ENCODE measurements at places on chromosomes 2 and 18.

GRCh38 chr18:407626-408224 lies 92.8 kb downstream of the COLEC12 start:
- no peak for DNase-seq

- no peak for DNase-seq
These were observed 77.5 kb downstream of the KLF7 start for GRCh38 chr2:207088276-207088675.

DNA sequence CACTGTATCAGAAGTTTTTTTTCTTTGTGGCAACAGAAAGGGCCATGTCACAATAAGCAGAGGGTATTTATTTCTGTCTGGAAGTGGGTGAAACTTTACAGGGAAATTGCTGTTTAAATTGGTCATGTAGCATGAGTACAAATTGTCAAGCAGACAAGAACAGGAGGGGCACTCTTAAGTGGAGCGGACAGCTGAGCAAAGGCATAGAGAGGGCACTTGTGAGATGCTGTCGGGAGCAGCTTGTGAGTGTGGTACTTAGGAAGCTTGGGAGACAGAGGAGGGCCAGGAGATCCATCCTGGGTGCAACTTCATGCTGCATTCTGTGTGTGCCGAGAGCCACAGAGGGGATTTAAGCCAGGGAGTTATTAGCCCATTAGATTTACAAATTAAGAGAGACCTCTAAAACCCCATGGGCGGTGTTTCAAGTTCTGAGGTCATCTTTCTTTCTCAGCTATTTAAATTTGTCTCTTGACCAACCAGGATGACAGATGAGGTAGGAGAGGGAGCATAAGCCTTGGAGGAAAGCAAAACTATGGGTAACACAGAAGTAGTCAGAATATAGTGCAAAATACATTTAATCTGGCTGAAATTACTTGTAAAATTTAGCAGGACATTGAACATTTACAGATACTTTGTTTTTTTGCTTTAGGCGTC lies 30.4 kb downstream of the INPP4A start:
- DNase-seq, result no peak

DNA sequence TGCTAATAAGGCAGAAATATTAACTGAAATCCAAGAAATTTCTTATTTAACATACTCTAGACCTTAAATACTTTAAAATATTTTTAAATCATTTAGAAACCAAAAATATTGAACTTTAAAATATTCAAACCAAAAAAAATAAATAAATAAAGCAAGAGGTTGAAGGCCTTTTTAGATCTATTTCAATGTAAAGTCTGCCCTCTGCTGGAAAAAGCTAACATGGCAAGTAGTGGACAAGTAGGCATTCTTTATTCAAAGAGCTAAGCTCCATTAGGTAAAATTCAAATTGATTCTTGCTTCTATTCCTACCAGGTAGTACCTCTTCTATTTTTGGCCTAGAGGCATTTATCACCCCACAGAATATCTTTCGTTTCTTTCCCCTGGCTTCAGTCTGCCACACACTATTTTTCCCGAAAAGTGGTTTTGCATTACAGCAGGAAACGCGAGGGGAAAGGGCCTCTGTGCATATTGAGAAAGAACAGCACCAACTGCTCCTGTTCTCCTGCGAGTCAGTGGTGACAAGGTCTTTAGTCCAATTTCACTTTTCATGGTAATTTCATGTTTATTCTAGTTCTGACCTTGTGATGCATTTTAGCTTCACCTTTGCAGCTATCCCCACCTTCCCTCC lies 20.4 kb downstream of the IFIH1 start:
- peak; percentile 47 for DNase-seq

DNA sequence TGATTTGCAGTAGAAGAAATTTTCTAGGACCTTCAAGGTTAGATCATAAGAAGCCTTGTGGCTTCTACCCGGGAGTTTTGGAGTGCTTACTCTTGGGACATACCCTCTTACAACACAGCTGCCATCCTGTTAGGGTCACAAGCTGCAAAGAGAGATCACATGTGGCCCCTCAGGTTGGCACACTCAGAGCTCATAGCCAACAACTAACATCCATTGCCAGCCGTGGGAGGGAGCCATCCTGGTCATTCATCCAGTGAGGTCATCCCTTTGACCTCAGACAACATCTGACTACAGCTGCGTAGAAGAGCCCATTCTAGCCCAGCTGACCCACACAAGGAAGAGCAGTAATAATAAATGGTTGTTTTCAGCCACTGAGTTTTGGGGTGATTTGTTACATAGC lies 76.9 kb upstream of the NABP1 start:
- no peak for DNase-seq

- DNase-seq, result no peak
These were observed 58.2 kb downstream of the SERPINB8 start for GRCh38 chr18:64027931-64028695.

- DNase-seq, result no peak
These were observed 488.6 kb upstream of the SMIM21 start for GRCh38 chr18:75915941-75916623.

DNA sequence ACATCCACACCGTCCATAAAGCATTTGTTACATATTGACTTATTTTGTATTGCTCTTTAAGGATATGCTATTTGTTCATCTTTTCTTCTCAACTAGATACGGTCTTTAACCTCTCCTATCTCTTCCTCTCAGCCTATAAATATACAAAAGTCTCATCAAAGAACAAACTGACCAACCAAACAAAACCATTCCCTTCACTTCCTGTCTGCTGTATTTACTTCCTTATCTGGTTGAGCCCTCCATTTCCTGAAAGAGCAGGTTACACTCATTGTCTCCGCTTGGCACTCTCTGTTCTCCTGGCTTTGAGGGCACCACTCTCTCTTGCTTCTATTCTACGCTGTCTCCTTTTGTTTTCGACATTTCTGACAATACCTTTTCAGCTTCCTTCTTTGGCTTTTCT lies 431.9 kb upstream of the TCF4 start:
- no peak for DNase-seq

- DNase-seq, result no peak
These were observed 11.7 kb downstream of the LIMS2 start for GRCh38 chr2:127663566-127664064.

DNA sequence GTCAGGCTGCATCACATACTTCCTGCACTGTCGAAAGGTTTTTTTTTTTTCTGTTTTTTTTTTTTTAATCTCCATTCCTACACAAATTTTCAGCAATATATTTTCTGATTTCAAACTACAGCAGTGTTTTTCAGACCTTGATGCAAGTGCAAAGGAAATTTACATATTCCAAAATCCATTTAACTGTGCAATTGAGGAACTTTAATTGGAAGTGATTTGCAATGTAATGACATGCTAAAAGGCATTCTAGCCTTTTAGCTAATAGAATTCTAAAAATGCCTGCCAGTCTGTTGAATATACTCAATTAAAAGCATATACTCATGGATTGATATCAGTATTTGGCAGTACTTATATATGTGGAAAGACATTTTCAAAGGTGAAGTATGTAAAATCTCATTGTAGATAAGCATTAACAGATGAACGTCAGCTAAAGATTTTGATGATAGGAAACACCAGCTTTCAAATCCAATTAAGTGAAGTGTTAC lies 210.5 kb downstream of the OTX1 start:
- no peak for DNase-seq

DNA sequence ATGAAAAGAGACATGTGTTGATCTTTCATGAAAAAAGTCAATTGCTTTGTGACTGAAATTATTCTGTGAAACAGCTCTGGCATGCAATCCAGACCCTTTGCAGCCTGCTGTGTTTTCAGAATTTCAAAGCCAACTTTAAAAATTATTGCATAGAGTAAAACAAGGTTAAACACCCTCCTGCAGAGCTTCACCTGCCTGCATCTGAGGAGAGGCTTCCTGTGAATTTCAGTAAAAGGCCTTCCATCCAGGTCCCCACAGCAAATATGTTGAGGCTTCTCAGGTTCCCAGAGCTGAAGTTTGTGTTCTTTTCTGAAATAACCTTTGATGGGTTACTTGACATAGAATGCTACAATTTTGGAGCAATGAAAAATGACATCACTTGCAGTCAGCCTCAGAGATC lies 4.1 kb downstream of the XIRP2 start:
- DNase-seq, result no peak

GRCh38 chr2:74743039-74743438 lies 89.0 kb downstream of the SEMA4F start:
- DNase-seq, result no peak

DNA sequence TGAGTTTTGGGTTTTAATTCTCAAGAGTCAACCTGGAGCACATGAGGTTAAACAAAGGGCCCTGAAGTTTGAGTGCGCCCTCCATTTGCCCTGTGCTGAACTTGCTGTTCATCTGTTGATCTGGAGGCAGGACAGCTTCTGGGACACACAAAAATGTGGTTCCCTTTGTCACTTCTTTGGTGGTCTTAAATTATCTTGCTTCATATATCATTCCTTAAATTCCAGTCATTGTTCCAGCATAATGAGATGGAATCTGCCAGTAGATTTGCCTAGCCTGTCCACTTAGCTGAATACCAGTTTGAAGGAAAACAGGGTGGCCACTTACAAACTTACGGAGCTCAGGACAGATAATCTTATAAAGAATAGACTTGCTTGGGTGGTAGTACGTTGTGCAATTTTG lies 916 bp downstream of the CETN1 start:
- DNase-seq, result no peak

DNA sequence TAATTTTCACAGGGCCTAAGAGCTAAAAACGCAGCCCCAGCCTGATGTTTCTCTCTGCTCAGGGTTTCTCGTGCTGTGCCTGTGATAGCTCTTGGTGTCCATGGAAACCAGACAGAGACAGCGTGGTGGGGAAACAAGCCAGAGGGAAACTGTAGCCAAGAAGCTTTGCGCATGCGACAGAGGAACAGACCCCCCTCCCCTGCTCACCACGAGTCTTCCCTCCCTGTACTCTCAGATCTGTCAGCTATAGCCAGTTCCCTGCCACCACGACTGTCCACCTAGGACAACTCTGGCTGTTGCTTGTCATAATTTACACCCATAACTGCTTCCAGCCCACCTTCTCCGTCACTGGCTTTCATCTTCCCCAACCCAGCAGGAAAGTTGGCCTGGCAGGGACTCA lies 13.2 kb upstream of the DNAJC27 start:
- peak; percentile 30 for DNase-seq

- no peak for DNase-seq
These were observed 8.4 kb upstream of the SATB2 start for GRCh38 chr2:199465988-199466691.

- no peak for DNase-seq
These were observed 24.6 kb upstream of the TNFRSF11A start for GRCh38 chr18:62300359-62300963.

- no peak for DNase-seq
These were observed 244.7 kb upstream of the FOSL2 start for GRCh38 chr2:28148000-28148399.

- DNase-seq, result peak; percentile 87
These were observed 20.0 kb upstream of the CAVIN2 start for GRCh38 chr2:191866675-191867506.

DNA sequence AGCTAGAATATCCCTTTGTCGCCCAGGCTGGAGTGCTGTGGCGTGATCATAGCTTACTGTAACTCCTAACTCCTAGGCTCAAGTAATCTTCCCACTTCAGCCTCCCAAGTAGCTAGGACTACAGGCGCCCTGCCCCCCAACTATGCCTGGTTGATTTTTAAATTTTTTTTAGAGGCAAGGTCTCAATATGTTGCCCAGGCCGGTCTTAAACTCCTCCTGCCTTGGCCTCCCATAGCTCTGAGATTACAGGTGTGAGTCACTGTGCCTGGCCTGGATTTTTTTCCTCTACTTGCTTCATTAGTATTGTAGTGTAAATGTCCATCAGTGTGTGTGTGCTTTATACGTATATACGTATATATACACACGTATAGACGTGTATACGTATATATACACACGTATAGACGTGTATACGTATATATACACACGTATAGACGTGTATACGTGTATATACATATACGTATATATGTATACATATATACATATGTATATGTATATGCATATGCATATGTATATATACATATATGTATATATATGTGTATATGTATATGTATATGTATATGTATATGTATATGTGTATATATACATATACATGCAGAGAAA lies 124.4 kb downstream of the DIS3L2 start:
- DNase-seq, result no peak

DNA sequence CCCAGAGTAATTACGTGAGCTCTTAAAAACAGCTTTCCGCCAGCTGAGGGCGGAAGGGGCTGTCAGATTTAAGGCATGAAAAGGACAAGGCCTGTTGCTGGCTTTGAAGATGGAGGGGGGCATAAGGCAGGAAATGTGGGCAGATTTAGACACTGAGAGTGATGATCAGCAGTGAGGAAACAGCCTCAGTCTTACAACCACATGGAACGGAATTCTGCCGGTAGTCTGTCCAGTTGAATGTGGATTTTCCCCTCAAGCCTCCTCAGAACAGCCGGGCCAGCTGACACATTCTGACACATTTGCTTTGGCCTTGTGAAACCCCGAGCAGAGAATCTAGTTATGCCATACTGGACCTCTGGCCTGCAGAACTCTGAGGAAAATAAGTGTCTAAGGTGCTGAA lies 16.6 kb downstream of the POLE4 start:
- DNase-seq, result no peak

DNA sequence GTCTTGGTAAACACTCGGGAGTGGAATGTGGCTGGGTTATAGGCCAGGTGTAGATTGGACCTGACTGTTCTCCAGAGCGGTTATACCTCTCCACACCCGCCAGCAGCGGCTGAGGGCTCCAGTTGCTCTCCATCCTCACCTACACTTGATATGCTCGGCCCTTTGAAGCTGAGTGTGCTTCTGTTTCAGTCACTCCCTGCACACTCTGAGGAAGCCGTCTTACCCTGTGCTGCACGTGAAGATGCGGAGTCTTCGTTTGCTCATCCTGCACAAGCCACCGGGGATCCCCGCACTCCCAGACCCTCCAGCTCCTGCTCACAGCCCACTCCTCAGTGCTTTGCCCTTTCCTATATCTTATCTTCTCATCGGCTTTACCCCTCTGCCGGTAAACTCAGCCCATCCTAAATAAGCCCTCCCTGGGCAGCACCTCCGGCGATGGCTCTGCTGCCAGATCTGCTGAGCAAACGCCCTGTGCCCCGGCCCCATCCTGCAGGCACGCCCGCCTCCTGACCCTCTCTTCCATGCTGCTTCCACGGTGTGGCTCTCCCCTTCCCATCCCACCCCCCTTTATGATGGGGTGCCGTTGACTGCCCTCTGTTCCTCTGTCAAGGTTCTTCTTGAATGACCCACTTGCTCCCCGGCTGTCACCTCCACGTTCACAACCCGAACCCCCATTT lies 47.3 kb upstream of the ODC1 start:
- DNase-seq, result no peak

GRCh38 chr2:71327916-71328315 lies 3.7 kb upstream of the ZNF638 start:
- DNase-seq, result no peak

- no peak for DNase-seq
These were observed 34.1 kb upstream of the RNF149 start for GRCh38 chr2:101342625-101343008.

DNA sequence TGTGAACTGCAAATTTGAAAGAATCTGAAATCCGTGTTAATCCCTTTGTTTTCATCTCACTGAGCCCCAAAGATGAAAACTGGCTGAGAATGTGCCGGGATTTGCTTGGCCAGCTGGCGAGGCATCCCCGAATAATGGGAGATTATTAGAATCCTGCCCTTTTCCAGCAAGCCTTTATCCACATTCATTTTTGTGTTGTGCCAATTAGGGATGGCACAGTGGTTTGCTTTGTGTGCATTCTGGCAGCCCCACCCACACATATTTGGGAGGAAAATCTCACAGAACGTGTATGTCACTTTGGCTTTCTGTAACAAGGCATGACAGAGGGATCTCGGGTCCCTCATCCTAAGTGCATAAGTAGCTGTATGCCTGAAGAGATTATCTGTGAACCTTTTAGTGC lies 405.8 kb upstream of the FAM98A start:
- no peak for DNase-seq

- DNase-seq, result no peak
These were observed 982.3 kb upstream of the DDX18 start for GRCh38 chr2:116832148-116832547.

- peak; percentile 41 for DNase-seq
These were observed 47.4 kb downstream of the TSPYL6 start for GRCh38 chr2:54208364-54209240.
